ENCODE measurements at places on chromosomes 16 and 17.

- DNase-seq, result no peak
Measured at GRCh38 chr17:62746941-62747340, 61.2 kb downstream of the MARCHF10 start.

GRCh38 chr17:1648963-1649843, 463 bp downstream of the RILP start:
- DNase-seq, result peak; percentile 98

GRCh38 chr17:74098136-74099024, 105.1 kb upstream of the RPL38 start:
- DNase-seq, result no peak

DNA sequence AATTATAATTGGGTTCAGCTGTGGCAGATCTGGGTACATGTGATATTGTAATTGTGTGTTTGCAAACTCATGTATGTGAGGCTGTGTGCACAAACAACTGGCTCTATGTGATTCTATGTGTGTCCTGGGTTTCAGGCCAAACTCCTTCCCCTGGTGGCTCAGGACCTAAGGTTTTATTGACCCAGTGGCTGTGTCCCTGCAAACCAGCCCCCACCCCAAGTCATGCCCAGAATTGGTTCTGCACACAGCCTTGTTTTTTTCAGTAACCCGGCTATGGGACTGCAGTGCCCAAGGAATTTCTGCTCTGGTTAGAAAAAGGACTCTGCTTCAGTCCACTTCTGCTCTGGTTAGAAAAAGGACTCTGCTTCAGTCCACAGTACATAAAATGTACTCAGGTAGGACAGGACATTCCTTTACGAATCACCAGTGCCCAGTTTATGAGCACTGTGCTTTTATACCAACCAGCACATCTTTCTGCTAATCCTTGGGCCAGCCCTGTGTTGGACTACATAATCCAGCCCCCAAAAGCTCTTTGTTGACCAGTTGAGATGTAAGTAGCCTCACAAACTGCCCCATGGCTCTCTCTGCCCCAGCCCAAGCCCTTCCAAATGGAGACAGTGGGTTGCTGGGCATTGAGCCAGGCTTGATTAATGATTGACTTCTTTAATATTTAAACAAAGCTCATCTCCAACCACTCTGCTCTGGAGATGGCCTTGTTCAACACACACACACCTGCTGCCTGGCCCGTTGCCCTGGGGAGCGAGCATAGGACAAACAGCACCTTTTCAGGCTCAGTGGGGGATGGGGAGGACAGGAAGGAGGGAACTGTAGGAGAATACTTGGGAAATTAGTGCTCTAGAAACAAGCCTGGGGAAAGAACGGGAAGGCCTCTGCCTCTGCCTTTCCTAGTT, 2.9 kb upstream of the KCNH6 start:
- DNase-seq, result no peak

Data from fibroblast of pulmonary artery (primary cell).